ENCODE measurements at places on chromosomes 2 and 18.

GRCh38 chr2:95761556-95761955 lies 169.8 kb downstream of the TRIM43 start:
- no peak for DNase-seq

GRCh38 chr18:57088883-57089282 lies 58.0 kb upstream of the BOD1L2 start:
- no peak for DNase-seq

DNA sequence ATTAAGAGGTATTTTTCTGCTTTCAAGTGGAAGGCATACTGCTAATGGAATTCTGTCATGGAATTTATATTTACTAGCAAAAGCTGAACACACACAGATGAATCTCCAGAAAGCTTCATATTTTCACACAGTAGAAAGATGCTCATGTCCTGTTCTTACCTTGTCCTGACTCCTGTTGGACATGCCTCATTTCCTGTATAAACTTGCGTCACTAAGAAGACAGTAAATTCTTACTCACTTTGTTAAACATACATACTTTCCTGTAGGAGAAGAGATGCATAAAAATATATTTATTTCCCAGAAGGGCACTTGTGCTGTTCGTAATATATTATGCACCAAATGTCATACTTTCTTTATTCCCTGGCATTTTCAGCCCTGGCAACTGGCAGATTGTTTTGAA lies 238.3 kb upstream of the RASGRP3 start:
- DNase-seq: no peak

DNA sequence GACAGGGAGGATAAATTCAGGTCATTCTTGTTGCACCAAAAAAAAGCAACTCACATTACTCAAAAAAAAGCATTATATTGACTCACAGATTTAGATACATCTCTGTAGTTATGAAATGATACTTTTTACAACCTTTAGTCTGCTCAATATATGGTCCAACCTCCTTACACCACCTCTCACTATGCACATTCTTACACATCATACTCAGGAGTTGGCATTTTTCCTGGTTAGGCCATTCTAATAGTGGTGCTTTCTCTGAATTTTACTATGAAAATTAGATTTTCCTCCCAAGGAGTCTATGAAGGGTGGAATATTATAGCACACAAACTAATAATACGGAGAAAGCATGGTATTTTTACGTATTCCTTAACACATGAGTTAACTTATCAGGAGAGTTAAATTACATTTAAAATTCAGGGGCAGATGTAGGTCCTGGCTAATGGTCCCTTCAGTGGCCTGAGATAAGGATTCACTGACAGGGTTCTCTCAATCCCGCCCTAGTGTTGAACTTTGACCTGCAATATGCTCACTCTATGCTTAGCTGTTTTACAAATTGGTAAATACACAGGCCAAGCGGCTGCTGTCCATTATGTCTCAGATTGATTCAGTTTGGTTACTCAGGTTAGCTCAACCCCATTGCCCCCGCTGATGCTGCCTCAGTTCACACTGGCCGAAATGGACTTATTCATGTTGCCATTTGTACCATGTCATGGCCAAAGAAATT lies 153.6 kb downstream of the NCKAP5 start:
- DNase-seq: no peak

DNA sequence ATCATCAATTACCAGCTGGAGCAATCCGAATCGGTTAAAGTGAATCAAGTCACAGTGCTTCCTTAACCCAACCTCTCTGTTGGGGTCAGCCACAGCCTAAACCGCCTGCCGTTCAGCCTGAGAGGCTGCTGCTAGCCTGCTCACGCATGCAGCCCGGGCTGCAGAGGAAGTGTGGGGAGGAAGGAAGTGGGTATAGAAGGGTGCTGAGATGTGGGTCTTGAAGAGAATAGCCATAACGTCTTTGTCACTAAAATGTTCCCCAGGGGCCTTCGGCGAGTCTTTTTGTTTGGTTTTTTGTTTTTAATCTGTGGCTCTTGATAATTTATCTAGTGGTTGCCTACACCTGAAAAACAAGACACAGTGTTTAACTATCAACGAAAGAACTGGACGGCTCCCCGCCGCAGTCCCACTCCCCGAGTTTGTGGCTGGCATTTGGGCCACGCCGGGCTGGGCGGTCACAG lies 496 bp upstream of the ITGA4 start:
- DNase-seq: no peak

- DNase-seq: peak; percentile 76
Observed at GRCh38 chr2:216371721-216372702, at the start of gene MARCHF4. TSS of gene MARCHF4 (minus strand) at chr2:216372483. CDS start at chr2:216370260, 2,223 bp downstream.

GRCh38 chr2:11872247-11872947 lies 126.0 kb downstream of the LPIN1 start:
- DNase-seq: no peak

- DNase-seq: no peak
Observed at GRCh38 chr18:55301824-55302166, 286.2 kb downstream of the TCF4 start.

DNA sequence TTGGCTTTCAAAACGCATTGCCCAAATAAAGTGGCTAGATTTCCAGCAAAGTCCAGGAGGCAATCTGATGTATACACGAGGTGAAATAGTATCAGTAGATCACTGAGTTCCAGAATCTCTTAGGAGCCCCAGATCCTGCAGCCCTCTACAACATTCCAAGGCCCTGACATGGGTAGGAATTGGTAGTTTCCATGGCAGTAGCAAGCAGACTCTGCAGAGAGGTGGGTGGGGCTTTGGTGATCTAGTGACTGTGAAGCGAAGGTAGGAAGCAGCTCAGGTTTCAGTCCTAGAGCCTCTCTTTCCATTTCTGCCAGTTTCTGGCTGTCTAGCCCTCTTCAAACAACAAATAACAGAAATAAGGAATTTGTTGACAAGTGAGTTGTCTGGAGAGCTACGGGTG lies 13.8 kb upstream of the SGPP2 start:
- DNase-seq: no peak

DNA sequence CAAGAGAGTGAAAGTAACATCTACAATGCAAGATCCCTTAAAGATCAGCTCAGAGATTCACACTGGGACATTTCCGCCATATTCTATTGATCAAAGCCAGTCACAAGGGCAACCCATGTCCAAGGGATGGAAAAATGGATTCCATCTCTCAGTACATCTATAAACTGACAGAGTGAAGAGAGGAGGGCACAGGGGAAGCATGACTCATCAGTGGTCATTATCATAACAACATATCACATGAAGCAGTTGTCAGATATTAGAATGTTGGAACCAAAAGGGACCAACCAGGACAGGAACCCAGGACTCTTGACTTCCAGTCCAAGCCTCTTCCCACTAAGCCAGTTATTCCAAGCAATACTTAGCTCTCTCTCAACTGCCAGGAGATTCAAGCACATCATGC lies 54.9 kb upstream of the IGFBP2 start:
- no peak for DNase-seq

DNA sequence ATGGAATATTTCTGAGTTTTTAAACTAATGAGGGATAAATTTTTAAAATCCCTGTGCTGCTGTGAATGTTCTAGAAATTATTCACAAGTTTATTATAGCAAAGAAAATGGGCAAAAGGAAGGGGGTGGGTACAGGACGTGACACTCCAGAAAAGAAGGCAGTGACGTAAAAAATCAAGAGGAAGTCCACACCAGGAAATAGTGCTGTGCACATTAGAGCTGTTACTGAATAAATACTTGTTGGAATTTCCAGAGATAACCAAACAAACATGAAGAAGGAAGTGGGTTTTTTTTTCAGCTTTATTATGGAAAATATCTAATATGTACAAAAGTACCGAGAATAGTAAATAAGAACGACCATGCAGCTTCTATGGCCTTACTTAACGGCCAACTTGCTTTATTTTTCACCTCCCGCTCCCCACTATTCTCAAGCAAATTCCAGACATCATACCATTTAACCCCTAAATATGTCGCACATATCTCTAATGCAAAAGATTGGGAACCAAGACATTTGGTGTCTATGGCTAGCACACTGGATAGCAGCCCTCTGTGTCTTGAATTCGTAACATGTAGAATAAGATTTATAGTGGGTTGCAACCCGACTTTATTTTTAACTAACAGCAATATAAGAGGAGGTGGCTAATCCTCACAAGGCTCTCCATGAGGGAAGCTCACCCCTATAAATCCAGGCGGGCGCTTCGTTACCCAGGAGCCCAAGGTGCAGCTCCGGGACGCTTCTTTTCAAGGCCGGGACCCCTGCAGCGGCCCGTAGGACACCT lies 580 bp upstream of the NDUFV2 start:
- DNase-seq: peak; percentile 42

DNA sequence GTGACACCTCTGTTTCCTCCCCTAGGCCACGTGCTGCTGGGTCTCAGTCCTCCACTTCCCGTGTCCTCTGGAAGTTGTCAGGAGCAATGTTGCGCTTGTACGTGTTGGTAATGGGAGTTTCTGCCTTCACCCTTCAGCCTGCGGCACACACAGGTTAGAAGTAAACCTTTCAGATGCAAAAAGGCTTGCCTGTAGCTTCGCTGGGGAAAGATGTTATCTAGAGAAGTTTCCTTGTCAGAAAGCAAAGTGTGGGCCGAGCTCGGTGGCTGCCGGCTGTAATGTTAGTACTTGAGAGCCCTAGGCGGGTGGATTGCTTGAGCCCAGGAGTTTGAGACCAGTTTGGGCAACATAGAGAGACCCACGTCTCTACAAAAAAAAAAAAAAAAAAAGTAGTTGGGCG lies 16.7 kb downstream of the IL1R2 start:
- DNase-seq: no peak

GRCh38 chr2:119402645-119403560 lies 28.8 kb upstream of the TMEM37 start:
- no peak for DNase-seq

GRCh38 chr18:76346490-76347130 lies 148.4 kb downstream of the ZNF516 start:
- DNase-seq: no peak

- no peak for DNase-seq
Observed at GRCh38 chr2:124482551-124482950, 457.5 kb downstream of the CNTNAP5 start.

DNA sequence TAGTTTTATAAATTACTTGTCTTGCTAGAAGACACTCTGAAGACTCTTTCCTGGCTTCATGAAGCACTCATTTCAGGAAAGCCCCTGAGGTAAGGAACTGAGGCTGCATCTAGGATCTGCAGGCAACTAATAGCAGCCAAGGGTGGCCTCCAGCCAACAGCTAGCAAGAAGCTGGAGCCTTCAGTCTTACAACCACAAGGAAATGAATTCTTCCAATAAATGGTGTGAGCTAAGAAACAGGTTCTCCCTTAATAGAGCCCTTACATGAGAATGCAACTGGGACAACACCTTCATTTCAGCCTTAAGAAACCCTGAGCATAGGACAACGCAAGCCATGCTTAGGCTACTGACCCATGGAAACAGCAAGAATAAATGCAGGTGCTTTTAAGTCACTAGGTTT lies 254.6 kb upstream of the RBBP8 start:
- no peak for DNase-seq

- no peak for DNase-seq
Observed at GRCh38 chr2:213288913-213289700, 4.8 kb downstream of the SPAG16 start.

DNA sequence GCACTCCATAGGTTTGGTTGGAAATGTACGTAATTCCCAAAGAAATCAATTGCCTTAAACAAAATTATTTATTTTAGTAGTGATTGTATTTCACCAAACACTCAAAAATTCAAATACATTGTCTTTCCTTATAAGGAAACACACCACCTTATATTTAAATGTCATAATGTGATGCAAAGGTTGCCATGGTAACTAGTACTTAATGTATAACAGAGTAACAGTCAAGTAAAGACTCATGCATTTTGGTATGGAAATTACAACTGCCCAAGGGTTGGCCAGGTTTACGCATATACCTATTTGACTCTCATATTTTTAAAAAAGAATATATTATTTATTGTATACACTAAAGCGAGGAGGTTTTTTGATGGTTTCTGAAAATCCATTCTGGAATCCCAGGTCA lies 231.2 kb downstream of the TCF4 start:
- DNase-seq: no peak

GRCh38 chr18:1011349-1011748 lies 106.7 kb downstream of the ADCYAP1 start:
- DNase-seq: no peak

- DNase-seq: no peak
Observed at GRCh38 chr2:18626256-18626668, 36.9 kb upstream of the NT5C1B start.

GRCh38 chr18:23398401-23398800 lies 54.7 kb upstream of the RIOK3 start:
- DNase-seq: no peak

GRCh38 chr2:219111375-219112061 lies 49.1 kb downstream of the NHEJ1 start:
- peak; percentile 43 for DNase-seq

GRCh38 chr2:145741636-145742035 lies 1221.7 kb upstream of the ZEB2 start:
- no peak for DNase-seq

GRCh38 chr18:2325308-2325849 lies 245.9 kb downstream of the METTL4 start:
- no peak for DNase-seq

DNA sequence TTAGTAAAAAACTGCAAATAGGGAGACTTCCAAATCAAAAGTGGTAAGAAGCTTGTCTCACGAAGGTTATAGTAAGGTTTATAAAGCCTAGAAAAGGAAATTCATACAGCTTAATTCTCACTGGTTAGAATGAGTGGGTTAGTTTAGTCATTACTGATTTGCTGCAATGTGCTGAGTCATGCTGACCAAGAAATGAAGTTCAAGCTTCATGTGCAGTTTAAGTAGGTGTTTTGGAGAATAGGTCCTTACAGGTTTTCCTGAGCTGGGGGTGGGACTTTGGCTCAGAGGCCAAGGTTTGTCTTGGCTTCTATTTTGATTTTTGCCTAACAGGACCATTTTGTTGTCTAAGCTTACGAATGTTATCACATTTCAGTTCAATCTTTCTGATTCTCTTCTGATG lies 15.1 kb downstream of the CLIP4 start:
- no peak for DNase-seq

DNA sequence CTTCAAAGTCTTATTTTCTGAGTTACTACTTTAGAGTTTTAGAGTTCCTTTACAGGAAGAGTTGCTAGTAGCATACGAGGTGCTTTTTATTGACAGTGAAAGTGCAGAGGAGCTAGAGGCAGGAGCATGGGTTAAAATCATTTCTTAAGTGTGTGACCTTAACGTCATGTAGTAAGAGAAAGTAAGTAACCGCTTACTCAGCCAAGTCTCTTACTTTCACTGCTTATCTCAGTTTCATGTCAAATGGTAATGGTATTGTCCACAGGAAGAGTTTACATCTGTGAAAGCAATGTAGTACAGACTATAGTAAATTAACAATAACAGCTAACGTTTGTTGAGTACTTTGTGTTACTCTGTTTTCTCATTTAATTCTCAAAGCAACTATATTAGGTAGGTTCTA lies 12.6 kb downstream of the NDUFAF7 start:
- no peak for DNase-seq

- no peak for DNase-seq
Observed at GRCh38 chr2:163573652-163574051, 162.2 kb downstream of the FIGN start.

DNA sequence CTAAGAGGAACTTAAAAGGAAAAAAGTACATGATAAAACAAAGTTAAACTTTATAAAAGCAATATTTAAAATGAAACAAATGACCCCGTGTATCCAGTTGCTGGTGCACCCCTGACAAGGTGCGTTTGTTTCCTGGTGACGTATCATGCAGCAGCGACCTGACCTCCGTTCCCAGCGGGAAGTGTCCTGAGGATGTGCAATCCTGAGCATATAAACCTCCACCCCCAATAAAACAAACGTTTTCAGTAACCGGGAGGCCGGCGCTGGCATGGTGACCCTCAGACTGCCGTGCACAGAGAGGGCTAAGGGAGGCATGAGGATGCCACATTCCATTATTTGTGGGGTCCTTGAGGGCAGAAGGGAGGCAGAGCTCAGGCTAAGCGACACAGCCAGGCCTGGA lies 14.8 kb downstream of the SLC66A2 start:
- no peak for DNase-seq

All from NCI-H774 (cell line).